ENCODE measurements at places on chromosomes 2 and 18. TPM values are rescaled to one million over a fixed set of nuclear protein-coding genes. Genes with fewer than 3 reads are reported as not detected.

- DNase-seq = no peak
Measured at GRCh38 chr2:240155048-240155744, 14.7 kb upstream of the OTOS start.

The CKAP2L gene
- total RNA-seq = 0.26 TPM

DNA sequence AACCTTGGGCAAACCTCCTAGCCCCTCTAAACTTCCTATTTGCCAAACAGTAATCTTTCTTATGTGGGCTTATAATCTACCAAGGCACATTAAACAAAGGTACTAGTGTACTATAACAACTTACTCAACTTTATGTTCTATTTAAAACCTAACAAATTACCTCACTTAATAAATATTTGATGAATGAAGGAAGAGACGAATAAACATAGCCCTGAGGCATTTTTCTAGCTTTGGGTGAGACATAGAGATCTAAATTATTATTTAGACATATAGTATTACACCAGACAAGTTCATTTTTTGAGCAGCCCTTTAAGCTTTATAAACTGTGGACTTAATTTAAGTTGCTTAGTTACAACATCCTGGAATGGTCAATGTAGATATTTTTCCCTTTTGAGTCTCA is 104.6 kb downstream of the UNC80 start:
- DNase-seq = no peak

GRCh38 chr2:145197944-145198343 is 678.0 kb upstream of the ZEB2 start:
- DNase-seq = no peak

The ADGRF3 gene
- not detected for total RNA-seq

- peak; percentile 32 for DNase-seq
Measured at GRCh38 chr2:203586206-203586605, 51.1 kb upstream of the RAPH1 start.

DNA sequence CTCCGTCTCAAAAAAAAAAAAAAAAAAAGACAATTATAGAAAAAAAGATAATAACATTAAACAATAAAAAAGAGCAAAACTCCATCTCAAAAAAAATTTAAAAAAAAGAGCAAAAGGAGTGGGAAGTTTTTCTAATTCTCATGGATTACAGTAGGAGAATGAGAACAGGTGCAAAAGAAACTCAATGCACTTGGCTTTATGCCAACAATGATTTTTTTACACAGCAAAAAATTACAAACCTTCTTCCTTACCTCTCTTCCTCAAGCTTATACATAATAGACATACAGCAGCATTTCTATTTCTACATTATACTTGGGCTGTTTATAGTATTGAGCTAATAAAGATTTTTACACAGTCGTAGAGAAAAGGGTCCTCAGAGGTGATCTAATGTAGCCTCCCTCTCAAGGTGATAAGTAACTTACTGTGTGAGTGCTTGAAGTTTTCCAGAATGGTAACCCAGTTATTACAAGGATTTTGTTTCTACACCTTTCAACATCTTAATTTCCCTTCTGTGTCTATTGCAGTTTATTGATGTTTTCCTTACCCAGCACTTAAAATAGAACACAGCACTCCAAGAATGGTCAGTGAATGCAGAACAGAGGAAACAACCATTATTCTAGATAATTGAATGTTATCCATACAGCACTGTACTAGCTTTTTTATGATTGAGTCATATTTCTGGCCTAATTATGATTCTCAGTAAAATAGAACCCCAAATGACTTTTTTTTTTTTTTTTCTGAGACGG is 34.9 kb upstream of the RNF138 start:
- no peak for DNase-seq

DNA sequence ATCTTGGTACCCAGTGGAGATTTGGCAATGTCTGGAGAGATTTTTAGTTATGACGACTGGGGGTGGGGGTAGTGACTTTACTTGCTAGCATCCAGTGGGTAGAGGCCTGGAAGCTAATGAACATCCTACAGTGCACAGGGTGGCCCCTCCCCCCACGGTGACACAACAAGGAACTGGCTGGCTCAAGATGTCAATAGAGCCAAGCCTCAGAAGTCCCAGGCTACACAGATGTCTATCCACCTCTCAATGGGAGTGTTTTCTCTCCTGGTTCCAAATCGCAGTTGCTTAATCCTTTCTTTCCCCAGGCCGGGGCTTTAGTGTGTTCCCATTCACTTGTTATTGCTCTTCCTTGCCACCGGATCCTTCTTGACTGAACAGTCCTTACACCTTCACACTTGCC is 9.3 kb upstream of the CCBE1 start:
- no peak for DNase-seq

DNA sequence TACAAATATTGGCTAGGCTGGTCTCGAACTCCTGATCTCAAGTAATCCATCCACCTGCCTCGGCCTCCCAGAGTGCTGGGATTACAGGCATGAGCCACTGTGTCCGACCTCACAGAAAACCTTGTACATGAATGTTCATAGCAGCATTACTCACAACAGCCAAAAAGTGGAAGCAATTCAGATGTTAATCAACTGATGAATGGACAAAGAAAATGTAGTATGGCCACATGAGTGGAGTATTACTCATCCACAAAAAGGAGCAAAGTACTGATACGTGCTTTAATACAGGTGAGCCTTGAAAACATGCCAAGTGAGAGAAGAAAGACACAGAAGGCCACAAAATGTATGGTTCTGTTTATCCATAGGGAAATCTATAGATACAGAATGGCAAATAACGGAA is 20.6 kb downstream of the CEP192 start:
- no peak for DNase-seq

DNA sequence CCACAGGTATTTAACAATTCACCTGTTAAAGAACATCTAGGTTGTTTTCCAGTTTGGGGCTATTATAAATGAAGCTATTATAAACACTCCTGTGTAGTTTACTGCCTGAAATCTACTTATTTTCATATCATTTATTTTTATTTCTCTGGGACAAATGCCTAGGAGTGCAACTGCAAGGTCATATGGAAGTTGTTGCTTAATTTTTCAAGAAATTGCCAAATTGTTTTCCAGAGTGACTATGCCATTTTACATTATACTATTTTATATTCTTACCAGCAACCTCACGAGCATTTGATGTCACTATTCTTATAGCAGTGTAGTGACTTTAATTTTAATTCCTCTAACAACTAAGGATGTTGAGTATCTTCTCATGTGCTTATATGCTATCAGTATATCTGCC is 298.4 kb downstream of the EXOC6B start:
- DNase-seq = peak; percentile 36

The ASIC4 gene
- total RNA-seq = under 0.01 TPM

GRCh38 chr18:45870419-45870818 is 44.9 kb downstream of the SIGLEC15 start:
- DNase-seq = no peak

The MAP2 gene
- total RNA-seq = 51.0 TPM

DNA sequence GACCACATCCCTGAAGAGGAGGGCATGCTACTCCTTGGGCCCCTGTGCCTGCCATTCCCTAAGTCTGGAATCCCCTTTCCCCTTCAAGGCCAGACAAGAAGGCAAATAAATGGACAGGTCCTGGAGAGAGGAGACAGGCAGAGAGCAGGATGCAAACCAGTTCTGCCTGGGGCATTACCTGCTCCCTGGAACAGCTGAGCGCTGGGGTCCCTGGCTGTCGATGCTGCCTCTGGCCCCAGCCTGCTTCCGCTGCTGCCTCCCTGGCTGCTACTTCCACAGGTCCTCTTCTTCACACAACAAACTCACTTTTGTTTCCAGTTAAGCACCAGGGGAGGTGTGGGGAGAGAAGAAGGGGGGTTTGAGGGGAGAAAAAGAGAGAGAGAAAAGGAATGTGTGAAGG is 53.1 kb downstream of the SLC4A5 start:
- DNase-seq = no peak

DNA sequence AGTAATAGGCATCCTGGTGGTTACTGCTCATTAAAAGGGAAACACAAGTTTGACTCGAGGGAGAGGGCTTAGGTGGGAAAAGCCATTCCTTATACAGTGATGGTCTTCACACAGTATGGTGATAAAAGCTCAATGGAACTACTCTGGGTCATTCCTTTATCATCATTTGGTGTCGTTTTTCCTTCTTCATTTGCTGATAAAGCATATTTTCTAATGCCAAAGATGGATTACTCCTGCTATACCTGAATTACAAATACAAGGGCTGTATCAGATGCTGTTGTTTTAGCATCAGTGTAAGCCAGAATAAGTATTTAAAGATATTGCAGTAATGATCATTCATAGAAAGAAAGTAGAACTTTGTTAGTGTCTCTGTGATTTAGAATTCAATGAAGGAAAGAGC is 563.7 kb downstream of the PLCL1 start:
- no peak for DNase-seq

DNA sequence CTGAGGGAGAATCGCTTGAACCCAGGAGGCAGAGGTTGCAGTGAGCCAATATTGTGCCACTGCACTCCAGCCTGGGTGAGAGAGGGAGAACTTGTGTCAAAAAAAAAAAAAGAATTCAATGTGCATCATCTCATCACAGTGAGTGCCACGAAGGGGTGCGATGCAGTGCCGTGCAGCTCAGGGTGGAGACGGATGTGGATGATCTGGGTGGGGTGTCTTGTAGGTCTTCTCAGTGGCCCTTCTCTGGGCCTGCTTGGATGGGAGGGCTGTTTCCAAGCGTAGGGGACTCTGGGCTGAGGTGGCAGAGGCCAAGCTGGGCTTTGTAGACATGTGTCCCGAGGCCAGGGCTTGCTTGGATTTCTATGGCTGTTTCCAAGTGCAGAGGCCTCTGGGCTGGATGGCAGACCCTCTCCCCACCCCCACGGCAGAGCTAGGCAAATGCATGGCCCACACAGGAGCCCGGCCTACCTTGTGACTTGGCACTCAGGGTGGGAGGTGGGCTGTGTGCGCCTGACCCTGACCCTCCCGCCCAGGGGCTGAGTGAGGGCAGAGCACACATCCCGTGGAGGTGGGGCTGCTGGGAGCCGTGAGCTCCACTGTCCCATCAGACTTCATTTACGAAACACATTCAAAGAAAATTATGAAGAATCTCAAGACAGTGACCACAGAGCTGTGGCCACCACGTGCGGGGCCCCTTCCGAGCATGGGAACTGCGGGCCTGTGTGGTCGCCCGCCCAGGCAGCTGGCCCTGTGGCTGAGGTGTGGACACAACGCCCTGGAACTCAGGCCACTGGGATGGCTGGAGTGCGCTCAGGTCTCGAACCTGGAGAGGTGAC is 76.4 kb downstream of the ASB1 start:
- DNase-seq = no peak

DNA sequence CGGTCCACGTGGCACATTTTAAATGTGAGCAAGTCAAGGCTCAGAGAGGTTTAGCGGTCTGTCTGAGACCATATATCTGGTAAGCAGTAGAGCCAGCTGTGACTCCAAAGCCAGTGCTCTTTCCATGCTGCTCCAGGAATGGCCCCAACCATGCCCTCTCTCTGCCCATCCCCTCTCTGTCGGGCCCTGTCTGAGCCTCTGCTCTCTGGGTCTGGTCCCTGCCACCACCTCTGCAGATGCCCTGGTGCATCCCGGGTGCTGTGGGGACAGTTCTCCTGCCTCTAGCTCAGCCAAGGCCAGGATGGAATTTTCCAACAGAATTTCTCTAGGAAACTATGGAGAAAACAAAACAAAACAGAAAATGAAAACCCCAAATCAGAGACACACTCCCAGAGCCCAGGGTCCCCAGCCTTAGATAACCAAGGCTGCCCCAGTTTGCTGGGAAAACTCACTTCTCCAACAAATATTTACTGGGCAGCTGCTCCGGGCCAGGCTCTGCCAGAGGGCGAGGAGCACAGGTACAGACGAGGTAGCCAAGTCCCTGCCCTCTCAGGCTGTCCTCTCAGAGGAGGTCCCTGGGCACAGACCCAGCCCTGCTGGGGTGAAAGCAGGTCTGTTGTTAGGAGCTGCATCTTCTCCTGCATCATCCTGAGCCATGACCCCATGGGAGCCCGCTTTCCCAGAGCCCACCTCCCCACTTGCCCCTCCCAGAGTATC is 9.2 kb downstream of the ADRA2B start:
- no peak for DNase-seq

GRCh38 chr2:141654311-141654710 is 476.5 kb downstream of the LRP1B start:
- DNase-seq = no peak
